Activated T-helper 1 cell treated with anti-CD3 and anti-CD28 coated beads, Interleukin-2, amount 50 U/mL, for 16 hours (primary cell): ENCODE measurements at places on chromosomes 4 and X.

DNA sequence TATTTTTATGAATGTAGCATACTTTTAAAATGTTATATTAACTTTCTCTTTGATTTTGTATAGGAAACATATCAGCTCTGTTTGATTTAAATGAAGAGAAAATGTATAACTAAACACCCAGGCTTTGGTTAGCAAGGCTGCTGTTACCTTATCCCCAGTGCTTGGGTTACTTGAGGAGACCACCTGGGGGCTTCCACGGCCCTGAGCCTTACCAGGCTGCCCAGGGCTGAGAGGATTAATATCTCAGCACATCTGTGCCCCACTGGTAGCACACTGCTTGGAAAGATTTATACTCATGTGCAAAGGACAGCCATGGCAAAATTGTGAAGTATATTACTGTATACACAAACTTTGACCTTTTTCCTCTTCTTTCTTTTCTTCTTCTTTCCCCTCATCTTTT, 752.9 kb downstream of the RAPGEF2 start:
- DNase-seq = no peak

DNA sequence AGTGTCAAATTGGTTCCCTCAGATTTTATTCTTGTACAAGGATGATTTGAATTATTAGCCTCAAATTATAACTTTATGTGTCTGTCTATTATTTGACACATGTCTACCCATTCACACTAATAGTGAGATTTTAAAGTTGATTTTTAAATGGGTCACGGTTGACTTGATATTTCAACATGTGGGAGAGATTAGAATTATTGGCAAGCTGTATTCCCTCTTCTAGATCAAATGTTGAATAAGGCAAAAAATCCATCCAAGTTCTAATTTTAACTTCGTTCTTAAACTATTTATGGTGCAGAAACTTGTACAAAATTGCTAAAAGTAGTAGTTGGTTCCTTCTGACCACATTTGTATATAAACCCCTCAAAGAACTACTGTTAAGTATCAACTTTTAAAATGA, 1498.0 kb downstream of the STIM2 start:
- no peak for DNase-seq

- DNase-seq = no peak
Measured at GRCh38 chr4:53694666-53695065, 103.4 kb upstream of the LNX1 start.

DNA sequence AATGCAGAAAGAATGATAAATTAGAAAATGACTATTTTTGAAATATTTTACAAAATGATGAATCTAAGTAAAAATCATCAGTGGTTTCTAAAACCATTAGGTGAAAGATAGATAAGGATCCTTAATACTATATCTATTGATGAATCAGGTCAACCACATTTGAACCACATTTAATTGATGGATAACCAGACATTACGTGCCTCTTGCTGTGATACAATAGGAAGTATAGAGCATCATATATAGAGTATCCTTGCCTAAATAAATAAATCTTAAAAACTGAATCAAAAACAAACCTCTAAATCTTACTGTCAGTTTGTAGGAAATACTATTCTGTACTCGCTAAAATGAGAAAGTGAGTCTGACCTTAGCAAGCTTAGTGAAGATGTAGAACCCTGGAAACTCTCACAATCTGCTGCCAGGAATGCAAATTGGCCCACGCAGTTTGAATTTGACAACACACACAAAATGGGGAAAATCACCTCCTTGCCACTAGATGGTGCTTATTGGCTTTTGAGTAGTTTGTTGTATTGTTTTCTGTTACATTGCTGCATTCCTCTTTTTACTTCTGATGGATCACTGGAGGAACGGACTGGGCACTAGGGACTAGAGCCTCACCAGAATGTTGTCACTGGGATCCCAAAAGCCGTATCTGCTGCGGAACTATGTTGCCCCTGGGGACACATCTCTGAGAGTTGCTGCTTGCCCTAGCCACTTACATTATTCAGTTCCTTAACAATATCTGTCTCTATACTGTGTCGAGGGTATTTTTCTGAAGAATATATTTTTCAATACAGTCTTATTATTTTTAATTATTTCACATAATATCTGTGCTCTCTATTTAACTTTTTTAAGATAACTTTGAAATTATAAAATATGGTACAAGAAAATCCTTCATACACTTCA, 25.4 kb upstream of the SLAIN2 start:
- no peak for DNase-seq

DNA sequence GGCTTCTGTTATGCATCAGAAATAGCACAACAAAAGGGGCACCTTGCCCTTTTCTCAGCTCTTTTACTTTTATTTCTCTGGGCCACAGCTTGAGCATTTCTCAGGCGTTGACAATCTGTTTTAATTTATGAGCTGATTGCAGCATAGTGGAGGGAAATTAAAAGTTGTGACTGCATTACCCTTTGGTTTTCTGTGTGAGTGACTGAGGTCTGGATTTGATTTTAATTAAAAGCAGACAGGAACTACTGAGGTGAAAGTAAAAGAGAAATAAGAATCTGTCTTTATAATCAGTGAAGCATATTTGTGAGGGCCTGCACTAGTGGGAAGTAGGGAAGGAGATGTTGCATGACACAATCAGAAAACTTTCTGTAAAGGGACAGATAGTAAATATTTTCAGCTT, 43.4 kb upstream of the GEMIN8 start:
- DNase-seq = no peak

DNA sequence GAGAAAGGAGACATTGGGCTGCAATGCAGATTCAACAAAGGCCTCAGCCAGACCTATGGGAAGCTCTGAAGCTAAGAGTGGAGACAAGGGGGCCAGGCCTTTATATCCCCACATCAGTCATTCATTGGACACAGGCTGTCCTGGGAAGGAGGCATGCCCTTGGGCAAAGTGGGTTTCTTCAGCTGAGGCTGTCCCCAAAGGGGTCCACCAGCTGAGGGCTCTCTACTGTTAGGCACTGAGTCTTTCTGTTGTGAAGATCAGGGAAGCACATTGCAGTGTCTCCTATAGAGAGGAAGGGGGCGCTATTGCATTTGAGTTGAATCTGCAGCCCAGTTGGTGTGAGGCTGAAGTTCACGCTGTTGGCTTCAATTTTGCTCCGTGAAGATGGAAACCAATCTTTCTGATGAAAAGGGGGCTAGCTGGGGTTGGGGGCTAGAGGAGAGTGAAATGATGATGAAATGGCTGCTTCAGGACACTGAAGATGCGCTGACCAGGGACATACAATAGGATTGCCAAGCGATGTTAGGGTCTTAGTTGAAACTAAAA, 48.0 kb downstream of the SLC25A5 start:
- DNase-seq = no peak

- no peak for DNase-seq
Measured at GRCh38 chr4:105710012-105710600, 1.5 kb downstream of the GSTCD start.

DNA sequence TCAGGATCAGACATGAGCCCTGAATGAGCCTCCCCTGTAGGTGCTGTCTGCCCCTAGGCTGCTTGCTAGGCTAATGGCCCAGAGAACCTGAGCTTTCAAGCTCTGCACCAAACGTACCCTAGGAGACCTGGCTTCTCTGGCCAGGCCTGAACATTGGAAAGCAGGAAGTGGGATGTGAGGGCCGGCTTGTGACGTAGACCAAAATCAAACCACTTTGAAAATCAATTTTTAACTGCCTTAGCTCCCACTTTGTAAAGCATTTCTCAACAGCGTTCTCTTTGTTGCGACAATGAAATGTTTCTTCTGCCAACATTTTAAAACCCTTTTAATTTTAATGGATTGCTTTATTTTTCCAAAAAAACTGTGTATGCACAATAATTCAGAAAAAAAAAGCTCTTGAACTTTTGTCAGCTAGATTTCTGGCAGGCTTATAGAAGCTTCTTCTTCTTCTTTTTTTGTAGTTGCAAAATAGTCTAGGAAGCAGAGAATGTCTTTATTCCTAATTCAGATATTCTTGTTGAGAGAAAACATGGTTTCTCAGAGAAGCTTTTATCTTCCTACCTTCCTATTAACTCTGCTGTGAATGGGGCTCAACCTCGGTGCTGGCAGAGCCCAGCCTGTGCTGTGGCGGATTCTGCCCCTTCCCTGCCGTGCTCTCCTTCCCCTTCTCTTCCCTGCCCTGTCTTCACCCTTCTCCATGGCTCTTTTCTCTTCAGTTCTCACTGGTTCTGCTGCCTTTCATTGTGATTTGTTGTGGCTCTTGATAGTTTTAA, 145.2 kb upstream of the SFRP2 start:
- no peak for DNase-seq

GRCh38 chr4:84151574-84151973, 347.5 kb downstream of the NKX6-1 start:
- DNase-seq = no peak

- DNase-seq = no peak
Measured at GRCh38 chrX:67697452-67697851, 153.6 kb downstream of the AR start.

DNA sequence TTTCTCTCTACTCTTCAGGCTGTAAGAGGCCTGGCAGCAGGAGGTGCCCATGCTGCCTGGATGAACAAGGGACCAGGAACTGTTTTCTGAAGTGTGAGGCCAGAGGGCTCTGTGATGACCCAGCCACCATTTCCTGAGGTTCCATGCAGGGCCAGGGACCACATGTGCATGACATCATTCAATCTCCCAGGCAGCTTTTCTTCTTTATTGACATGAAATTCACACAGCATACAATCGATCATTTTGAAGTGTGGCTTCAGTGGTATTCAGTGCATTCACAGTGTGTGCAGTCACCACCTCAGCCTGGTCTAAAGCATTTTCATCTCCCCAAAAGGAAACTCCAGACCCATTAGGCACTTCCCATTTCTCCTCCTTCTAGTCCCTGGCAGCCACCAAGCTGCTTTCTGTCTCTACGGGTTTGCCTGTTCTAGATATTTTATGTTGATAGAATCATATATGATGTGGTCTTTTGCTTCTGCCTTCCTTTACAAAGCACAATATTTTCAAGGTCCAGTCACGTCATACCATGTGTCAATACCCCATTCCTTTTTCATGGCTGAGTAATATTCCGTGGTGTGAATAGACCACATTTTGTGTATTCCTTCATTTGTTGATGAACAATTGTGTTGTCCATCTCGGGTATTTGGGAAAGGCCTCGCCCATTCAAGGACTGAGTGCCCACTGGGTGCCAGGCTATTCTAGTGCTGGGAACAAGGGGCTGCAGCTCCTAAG, 93.1 kb downstream of the PSAPL1 start:
- no peak for DNase-seq

DNA sequence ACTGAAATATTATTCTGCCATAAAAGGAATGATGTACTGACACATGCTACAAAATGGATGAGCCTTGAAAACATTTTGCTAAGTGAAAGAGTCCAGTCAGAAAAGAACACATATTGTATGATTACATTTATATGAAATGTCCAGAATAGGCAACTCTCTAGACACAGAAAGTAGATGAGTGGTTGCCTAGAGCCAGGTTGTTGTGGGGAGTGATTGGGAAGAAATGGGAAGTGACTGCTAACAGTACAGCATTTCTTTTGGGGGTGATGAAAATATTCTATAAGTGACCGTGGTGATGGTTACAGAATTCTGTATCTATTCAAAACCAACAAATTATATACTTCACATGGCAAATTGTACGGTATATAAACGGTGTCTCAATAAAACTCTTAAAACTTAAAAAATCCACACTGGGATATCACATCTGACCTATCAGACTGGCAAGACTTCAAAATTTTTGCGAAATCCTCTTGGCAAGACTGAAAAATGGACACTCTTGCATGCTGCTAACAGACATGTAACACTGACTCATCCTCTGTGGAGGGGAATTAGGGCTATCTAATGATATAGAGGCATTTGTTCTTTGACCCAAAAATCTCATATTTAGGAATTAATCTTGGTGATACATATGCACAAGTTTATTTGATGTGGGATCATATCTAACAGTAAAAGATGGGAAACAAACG, 71.8 kb downstream of the FAM13A start:
- no peak for DNase-seq

DNA sequence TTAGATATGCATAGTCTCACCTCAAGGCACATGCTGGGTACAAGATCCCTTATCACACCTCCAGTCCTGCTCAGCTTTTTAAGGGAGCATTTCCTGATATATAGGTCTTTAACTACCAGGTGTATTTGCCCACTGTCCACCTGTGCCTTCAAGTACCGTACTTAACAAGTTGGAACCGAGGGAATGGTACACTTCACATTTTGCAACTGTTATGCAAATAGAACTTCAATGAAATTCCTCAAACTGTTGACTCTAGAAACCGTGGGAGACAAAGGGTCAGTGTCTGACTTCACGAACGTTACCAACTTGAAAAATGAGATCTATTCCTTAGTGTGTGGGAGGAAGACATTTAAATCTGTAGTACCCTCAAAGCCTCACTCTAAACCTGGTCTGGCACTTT, 5.2 kb downstream of the TRIM2 start:
- no peak for DNase-seq

DNA sequence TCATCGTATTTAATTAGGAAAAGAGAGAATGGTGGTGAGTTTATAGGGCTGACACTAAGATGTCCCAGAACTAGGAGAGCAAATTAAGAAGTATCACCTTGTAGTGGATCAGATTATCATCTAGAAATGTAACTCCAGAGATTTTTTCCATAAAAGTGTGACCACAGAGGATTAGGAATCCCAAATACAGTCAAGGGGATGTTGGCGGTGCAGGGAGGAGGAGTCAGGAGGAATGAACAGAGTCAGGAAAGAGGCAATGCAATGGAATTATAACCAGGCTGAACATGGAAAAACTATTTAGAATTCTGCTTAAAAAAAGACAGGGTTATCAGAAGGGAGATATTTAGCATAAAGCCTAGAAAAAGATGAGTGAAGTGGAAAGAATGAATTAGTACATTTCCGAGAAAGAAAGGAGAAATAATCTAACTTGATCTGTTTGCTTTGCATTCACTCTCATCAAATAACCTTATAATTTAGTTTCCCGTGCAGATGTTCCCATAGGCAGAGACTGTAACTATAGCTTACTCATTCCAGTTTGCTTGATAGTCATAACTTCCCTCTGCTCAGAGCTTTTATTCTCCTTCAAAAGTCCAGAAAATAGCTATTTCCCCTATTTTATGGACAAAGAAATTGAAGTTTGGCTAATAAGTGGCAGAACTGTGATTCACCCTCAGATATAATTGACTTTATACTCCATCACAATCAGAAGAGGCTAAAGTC, 56.4 kb downstream of the SCFD2 start:
- DNase-seq = no peak

DNA sequence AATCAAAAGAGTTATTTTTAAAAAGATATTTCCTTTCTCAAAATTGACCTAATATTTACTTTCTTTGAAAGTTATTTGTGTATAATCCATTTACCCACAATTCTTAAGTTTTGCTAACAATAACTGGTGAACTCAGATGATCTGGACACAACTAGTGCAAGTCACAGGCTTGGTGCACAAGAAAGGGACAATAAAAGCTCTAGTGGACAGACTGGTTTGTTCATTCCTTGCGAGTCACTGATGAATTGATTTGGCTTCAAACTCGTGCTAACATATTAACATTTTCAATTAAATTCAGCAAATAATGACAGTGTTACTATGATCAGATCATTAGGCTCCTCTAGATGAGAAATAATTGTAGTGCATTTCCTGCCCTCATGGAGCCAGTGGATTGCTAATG, 169.2 kb downstream of the BMPR1B start:
- DNase-seq = no peak

- no peak for DNase-seq
Measured at GRCh38 chr4:159239629-159240028, 136.8 kb downstream of the RAPGEF2 start.
